Anterior cingulate cortex (tissue), 58 donors: ENCODE measurements at places on chromosomes 12 and 14.

DNA sequence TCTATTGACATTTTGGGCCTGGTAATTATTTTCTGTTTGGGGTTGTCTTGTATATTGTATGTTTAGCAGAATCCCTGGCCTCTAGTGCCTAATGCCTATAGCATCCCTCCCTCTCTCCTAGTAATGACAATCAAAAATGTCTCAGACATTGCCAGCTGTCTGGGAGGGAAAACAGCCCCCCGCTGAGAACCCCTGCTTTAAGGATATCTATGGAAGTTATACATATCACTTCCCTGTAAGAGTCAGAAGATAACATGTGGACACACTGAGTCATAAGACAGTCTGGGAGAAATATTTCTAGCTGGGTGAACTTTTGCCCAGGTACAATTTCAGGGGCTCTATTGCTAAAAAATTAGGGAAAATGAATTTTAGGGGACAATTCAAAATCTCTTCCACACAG is 255.0 kb downstream of the PAWR start:
- DNase-seq = no peak

- no peak for DNase-seq
Observed at GRCh38 chr14:53537422-53538315, 384.5 kb upstream of the DDHD1 start.

GRCh38 chr12:86050010-86050409 is 175.9 kb downstream of the NTS start:
- DNase-seq = no peak

GRCh38 chr12:106317406-106318082 is 15.0 kb downstream of the TCP11L2 start:
- DNase-seq = no peak
